Body of pancreas (tissue), 4 donors: ENCODE measurements at places on chromosomes 6 and 20.

DNA sequence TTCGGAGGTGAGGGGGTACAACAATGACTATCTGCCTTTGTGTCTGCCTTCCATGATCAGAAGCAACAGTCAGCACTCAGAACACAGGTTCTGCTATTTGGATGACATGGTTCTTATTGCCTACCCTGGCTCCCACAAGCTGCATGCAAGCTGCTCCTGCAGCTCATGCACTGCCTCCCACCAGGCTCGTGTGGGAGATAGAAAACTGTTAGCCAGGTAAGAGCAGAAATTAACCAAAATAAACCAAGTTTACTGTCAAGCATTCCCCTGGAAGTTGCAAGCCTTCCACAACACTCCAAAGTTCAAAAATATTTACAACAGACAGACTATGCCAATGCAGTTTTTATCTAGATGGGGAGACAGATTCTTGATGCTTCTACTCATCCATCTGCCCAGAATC lies 31.0 kb downstream of the OPRM1 start:
- no peak overlapping the region for H3K27ac ChIP-seq
- H3K36me3 ChIP-seq: no peaks in the 10 kb centered on the region
- no peak overlapping the region for H3K4me3 ChIP-seq
- DNase-seq: no peak
- H3K27me3 ChIP-seq: no peaks in the 10 kb centered on the region

DNA sequence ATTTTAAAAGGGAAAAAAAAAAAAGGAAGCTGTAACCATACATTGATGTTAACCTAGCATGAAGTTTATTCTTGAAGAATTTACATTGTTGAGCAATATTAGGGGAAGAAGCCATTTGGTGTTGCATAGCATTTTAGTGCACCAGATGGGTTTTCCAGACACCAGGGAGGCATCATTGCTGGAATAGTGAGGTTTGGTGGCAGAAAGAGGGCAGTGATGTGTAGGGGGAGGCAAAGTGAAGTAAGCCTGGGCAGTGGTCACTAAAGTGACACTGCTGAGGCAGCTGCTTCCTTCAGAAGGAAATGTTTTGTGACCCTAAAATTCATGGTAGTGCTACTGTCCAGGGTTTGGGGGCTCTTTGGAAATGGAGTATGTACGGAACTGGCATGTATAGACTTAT lies 2.6 kb downstream of the TOMM6 start:
- H3K4me3 ChIP-seq: no peak overlapping the region
- H3K27ac ChIP-seq: no peak overlapping the region
- no peaks in the 10 kb centered on the region for H3K27me3 ChIP-seq
- DNase-seq: no peak
- peaks cover 26% of the 10 kb centered on the region for H3K4me1 ChIP-seq

- H3K27me3 ChIP-seq: no peaks in the 10 kb centered on the region
- DNase-seq: no peak
- H3K27ac ChIP-seq: no peak overlapping the region
- H3K36me3 ChIP-seq: no peaks in the 10 kb centered on the region
These were observed 936 bp upstream of the TMX4 start for GRCh38 chr20:8020314-8021079.

DNA sequence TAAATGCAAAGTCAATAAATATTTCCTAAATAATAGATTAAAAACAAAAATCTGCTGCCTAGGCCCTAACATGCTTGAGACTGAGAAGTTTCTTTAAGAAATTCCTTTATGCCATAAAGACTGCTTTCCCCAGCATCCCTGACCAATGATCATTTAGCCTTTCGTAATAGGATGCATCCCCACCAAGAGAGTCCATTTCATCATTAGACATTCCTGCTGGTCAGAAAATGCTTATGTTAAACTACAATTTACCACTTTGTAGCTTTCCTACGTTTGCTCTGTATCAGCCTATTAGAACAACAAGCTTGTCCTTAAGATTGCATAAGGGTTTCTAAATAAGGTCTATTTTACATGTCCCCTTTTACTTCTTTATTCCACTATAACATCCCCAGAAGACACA lies 59.8 kb upstream of the HSF2 start:
- H3K4me1 ChIP-seq: no peaks in the 10 kb centered on the region
- H3K27me3 ChIP-seq: no peaks in the 10 kb centered on the region
- H3K4me3 ChIP-seq: no peak overlapping the region
- no peak for DNase-seq
- H3K36me3 ChIP-seq: no peaks in the 10 kb centered on the region
- H3K27ac ChIP-seq: no peak overlapping the region

GRCh38 chr20:7859356-7859802 lies 80.9 kb downstream of the HAO1 start:
- H3K36me3 ChIP-seq: no peaks in the 10 kb centered on the region
- no peaks in the 10 kb centered on the region for H3K4me1 ChIP-seq
- no peak overlapping the region for H3K4me3 ChIP-seq
